Fibroblast of villous mesenchyme (primary cell): ENCODE measurements at places on chromosomes 1 and 21.

DNA sequence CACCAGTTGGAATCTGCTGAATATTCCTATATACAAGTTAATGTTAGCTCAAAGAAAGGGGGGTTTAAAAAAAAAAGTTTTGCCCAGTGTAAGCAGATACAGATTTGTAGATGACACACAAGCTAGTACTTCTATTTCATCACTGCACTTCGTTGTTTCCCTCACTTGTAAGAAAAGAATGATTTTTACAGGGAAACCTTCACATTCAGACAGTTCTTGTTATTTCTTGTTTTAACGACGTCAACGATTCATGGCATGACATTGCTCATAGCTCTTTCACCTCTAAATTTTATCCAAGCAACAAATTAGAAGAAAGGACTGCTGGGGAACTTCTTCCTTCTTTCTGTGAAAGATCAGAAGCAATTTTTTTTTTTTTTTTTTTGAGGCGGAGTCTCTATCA lies 25.7 kb upstream of the C1orf105 start:
- no peak for DNase-seq

- peak; percentile 72 for DNase-seq
Observed at GRCh38 chr1:89907727-89908212, 86.9 kb downstream of the LRRC8D start.

DNA sequence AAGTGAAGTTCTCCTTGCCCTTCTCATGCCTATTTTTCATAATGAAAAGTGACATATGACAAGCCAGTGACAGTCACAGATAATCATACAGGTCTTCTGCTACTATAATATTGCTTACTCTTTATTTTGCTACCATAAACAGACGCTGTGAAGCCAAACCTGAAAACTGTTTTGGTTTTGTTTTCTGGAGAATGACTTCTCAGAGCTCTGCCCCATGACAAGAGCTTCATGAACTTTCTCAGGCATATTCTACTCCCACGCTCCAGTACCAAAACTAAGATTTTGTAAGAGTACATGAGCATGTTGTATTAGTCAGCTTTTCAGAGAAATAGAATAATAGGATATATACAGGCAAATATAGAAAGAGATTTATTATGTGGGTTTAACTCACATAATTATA lies 64.3 kb upstream of the VTCN1 start:
- DNase-seq, result peak; percentile 81

GRCh38 chr21:19256934-19257660 lies 853.5 kb upstream of the TMPRSS15 start:
- DNase-seq, result no peak

DNA sequence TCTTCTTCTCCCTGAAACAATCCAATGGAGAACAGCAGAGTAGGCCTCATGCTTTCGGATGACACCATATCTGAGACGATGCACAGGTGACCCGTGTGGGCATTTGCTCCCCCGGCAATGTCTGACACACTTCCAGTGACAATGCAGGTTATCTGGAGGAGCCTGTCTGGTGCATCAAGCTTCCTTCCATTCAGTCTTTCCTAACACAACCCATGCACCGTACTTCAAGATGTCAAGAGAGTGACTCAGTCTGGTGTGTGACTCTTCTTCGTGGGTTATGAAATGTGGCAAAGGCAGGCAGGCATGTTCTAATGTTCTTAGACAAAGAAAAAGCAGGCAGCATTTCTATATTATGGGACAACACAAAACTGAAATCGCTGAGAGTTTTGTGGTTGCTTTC lies 159.1 kb downstream of the EDEM3 start:
- peak; percentile 67 for DNase-seq

GRCh38 chr1:111392042-111392441 lies 35.5 kb downstream of the OVGP1 start:
- no peak for DNase-seq

DNA sequence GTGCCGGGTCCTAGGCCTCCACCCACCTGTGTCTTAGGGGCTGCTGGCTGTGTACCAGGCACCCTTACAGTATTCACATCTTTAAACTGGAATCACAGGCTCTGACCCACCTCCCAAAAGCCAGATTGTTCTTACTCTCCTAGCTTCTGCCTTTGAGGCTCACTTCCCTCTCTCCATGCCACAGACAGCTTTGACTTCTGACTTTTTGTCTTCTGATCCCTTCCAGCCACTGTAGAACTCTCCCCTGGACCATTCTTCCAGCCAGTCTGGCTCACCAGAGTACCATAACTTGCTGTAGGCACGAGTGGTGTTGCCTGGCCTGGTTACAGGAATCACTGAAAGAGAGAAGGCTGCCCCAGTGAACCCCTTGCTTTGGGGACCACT lies 58.1 kb upstream of the STUM start:
- DNase-seq, result no peak

GRCh38 chr1:172820475-172821158 lies 161.7 kb downstream of the FASLG start:
- DNase-seq, result no peak

- DNase-seq, result peak; percentile 56
Observed at GRCh38 chr1:8903410-8903809, 24.9 kb upstream of the ENO1 start.

DNA sequence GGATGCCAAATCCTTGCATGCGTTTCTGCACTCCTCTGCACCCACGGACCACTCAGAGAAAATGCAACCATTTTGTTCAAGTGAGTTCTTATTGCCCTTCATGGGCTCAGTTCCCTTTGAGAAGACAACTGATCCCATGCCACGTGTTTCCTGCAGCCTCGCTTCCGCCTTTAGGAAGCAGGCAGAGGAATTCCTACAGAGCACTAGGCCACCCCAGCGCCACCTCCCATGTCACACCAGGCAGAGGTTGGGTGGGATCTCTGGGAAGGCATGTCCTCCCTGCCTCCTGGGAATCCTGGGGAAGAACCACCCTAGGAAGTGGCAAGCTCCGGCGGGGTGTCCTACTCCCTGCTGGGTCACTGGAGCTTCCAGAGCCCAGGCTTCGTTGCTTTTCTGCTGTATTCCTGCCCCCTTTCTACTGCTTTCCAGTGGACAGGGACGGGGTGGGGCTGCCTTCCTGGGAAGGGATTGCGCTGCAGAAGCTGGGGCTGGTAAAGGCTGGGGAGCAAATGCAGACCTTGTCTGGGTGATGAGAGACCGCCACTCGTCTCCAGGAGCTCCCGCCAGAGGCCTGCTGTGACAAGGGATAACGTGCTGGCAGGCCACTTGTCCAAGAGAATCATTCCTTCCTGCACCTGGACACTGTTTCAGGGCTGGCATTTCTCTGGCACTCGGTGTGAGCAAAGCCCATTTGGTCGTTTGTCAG lies 478.2 kb upstream of the VAMP3 start:
- DNase-seq, result no peak

DNA sequence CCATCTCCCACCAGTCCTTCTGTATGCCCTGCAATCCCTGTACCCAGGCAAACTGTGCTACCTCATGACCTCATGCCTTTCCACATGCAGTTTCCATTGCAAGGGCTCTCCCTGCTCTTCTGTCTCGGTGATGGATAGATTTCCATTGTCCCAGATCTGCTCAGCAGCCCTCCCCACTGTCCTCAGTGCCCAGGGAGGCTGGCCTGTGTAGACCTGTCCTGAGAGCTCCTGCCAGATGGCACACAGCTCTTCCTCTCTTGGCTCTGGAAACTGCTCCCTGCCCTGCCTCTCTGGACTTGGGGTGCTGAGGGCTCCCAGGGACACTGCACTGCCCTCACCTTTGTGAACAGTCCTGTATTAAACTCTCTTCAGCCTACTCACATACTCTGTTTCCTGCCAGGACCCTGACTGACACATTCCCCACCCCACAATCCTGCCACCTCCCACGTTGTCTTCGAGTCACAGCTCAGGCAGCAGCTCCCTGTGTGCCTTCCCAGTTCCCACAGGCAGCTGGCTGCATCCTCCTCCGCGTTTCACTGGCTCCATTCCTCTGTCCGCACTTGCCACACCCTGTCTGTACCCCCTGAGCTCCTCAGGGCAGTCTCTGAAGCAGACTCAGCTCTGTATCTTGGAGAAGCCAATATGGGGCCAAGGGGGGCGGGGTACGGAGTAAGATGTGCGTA lies 57.0 kb downstream of the SPATA46 start:
- no peak for DNase-seq

DNA sequence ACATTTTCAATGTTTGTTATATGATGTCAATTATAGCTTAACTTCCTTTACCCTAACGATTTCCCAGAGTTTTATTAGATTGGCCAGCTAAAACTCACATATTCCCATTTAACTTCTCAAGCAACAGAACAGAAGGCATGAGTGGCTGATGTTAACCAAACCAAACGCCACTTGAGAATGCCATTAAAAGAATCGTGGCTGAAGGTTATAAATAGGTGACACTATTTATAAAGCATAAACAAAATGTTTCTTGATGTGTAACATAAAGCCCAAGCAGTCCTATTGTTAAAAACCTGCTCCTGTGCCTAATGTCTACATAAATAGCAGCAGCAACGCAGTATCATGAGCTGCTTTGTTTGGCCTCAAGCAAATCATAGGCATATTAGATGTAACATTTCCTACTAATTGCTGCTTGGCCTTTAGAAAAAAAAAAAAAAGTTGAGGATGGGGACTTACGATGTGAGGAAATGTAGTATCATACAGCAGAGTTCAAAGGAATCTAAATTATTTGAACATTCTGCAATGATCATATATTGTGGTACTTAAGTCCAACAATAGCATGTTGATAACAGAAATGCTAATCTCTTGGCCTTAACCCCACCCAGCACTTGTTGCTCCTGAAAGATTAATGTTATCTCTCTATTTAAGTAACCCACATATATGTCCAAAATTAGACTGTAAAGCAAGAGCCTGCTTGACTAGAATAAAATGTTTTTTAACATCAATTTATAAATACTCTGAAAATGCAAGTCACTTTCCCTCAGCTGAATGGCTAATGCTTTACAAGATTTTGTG lies 106.0 kb downstream of the ESRRG start:
- DNase-seq, result no peak
